ENCODE measurements at places on chromosomes 13 and 19.

- DNase-seq = peak; percentile 59
Measured at GRCh38 chr13:114132419-114133121, at the start of gene RASA3. TSS of gene RASA3 (minus strand) at chr13:114132623. CDS start at chr13:114132489, 134 bp downstream.

- DNase-seq = no peak
Measured at GRCh38 chr13:67278235-67278634, 48.1 kb upstream of the PCDH9 start.

- no peak for DNase-seq
Measured at GRCh38 chr13:25503856-25504255, 132.1 kb downstream of the ATP8A2 start.

DNA sequence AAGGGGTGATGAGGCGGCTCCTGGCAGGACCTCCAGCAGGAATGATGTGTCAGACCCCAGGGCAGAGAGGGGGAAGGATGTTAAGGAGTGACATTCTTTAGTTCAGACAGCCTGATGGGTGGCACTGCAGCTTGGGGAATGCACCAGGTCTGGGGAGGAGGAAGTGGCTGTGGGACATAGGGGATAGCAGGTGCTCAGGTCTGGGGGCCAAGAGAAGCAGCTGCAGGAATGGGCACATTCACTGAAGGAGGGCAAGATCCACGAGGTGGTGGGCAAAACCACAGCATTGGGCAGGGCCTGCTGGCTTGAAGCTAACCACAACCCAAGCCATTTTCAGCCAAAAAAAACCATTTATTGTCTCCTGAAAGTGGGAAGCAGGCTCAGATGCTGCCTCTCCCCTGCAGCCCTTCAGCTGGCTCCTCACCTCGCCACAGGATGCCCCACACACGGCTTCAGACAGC is 26.5 kb downstream of the COMP start:
- DNase-seq = no peak

DNA sequence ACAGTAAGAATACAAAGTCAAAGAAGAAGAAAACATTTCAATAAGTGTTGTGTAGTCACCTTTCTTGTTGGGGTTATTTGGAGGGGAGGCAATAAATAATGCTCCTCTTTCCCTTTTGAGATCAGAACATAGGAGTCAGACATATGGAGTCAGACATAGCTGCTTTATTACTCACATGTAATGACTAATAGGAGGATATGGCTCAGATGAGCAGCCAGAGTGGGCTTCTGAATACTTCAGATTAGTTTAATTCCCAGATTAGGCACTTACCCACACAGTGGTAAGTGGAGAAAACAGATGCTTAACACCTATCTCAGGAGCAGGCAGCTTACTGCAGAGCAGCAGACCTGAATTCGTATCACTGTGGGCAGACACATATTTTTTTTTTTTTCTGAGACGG is 31.7 kb upstream of the C1QTNF9B start:
- DNase-seq = no peak

GRCh38 chr19:16895467-16896145 is 6.8 kb downstream of the F2RL3 start:
- no peak for DNase-seq

DNA sequence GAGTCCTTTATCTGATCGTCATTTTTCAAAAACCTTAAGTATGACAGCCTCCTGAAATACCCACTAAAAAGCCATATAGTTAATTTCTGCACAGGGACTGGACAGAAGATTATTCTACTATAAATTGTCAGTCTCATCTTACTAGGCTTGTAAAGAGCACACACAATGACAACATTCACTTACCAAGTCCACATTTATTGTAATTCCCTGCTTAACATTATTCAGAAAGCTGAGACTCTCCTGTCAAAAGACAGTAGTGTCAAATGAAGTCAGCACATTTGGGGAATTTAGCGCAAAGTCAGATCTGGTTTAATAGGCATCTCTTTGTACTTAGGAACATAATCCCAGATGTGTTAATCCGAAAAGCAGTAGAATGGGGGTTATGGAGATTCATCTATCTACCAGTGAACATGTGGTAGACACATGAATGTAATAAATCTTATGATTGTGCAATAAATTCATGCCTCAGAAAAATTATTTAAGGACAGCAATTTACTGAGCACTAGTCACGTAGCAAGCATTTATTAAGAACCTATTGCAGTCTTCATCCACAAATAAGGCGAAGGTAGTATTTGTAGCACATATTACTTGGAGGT is 224.6 kb upstream of the GPC6 start:
- DNase-seq = no peak

DNA sequence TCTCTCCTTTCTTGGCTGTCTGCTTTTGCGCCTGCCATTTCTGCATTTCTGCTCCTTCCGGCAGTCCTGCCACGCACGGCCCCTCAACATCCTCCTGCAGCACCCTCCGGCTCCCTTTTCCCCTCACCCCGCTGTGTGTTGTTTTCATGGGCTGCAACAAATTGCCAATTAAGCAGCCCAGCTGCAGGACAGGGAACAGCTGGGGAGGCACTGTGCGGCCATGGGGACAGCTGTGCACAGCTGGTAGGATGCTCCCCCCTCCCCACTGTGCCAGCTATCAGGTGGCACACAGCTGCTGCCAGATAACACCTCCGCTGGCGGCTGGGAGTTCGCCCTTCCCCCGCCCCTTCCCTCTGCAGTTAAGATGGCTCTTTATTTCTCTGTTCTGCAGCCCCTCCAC is 25.4 kb downstream of the LYL1 start:
- no peak for DNase-seq

DNA sequence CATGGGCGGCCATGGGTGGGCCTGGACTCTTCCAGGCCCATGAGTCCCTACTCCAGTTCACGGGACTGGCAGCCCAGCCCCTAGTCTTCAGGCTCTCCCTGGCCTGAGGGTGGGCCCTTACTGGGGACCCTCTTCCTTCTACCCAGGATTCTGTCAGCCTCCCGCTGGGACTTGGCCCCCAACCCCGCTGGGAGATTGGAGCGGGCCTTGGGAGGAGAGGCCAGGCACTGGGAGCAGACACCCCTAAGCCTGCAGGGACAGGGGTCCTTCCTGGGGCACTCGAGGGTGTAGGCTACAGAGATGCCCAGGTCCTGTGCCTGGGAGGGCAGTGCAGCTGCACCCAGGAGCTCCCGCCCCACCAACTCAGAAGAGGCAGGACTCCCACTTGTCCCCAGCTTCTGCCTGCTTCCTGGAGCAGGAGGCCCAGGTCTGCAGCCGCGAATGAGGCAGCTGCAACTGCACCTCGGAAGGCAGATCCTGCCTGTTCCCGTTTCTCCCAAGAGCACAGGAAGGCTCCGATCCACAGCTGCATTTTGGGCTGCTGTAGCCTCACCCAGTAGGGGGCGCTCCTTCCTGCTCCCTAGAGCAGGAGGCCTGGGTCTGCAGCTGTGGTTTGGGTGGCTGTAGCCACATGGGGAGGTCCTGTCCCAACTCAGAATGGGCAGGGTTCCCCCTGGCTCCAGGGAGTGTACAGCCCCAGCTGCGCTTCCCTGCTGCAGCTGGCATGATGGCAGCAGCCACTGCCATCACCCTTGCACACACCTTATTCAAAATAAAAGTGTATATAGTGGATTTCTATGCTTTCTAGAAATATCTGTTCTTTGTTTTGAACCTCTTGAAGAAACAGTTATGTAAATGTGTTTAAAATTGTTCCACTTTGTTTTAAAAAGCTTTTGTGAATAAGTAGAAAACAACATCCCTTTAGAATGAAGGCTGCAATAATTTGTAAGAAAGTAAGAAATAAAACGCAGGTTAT is 46.8 kb downstream of the TEX26 start:
- DNase-seq = peak; percentile 15

GRCh38 chr13:33078263-33078662 is 62.0 kb downstream of the KL start:
- DNase-seq = no peak

- DNase-seq = no peak
Measured at GRCh38 chr13:110336681-110337080, 29.6 kb downstream of the COL4A2 start.

GRCh38 chr13:98983182-98983581 is 5.3 kb upstream of the DOCK9 start:
- DNase-seq = no peak

DNA sequence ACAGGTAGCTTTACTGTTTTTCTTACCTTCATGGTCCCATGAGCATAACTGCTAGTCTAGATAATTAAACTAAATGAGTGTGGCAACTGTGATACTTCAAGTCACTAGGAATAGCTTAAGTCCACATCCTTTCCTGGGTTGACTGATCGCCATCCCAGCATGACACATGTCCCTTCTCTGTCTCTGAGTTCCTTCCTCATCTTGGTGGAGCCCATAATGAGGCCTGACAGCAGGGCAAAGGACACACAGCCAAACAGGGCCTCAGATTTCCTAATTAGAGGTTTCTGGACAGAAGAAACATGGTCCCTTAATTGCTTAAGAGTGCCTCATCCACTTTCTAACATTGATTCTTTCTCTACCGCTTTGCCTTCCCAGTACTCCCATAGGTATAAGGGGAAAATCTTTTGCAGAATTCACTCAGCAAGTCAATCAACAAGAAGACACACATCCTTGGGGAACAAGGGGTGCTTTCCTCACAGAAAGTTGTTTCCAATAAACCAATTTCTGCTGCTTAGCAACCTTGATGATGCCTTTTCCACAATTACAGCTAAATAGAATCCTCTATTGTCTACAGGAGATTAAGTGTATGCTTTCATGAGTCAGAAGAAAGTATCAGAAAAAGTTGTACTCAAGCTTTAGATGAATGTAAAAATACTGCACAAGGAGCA is 208.3 kb upstream of the SERP2 start:
- DNase-seq = no peak

DNA sequence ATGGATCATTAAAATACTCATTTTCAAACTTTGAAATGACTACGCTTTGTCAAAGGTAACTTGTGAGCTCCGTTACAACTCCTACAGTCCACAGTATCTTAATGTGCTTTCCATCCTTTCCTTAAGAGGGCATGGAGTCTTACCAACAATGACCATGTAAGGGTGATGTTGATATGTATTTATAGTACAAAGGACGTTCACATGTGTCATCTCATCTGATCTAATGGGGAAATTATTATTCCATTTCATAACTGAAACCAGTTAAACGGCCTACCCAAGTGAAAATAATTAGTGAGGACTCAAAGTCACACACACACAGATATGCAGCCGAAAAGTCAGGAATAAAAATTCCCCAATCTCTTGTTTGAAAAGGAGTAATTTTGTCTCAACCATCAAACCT is 9.6 kb downstream of the USP12 start:
- no peak for DNase-seq

DNA sequence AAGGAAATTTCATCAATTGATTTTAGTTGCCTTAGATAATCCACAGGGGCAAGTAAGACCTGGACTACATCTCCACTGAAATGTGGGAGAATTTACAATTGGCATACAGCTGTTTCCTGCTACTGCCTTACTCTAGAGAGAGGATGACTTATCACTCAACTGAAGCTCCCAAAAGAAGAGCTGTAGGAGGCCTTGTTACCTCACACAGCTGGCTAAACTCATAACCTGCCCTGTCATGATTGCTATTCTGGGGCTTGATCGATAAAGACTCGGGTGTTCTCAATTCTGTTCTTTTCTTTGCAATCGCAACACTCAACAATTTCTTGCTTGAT is 1396.4 kb downstream of the EFNB2 start:
- DNase-seq = no peak

DNA sequence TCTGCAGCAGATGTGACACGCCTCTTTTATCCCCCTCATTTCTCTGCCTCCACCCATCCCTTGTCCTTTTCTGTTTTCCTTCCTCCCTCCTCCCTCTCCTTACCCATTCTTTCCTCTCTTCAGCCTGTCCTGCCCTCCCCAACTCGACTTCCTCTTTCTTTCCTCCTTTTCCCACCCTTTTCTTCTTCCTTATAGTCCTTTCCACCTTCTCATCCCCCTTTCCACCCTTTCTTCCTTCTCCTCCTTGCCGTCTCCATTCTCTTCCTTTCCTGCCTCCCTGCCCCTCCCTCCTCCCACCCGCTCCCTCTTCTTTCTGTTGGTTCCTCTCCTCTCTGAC is 688 bp upstream of the ZNF71 start:
- DNase-seq = no peak

- no peak for DNase-seq
Measured at GRCh38 chr19:44925114-44925891, 10.9 kb downstream of the APOC1 start.

DNA sequence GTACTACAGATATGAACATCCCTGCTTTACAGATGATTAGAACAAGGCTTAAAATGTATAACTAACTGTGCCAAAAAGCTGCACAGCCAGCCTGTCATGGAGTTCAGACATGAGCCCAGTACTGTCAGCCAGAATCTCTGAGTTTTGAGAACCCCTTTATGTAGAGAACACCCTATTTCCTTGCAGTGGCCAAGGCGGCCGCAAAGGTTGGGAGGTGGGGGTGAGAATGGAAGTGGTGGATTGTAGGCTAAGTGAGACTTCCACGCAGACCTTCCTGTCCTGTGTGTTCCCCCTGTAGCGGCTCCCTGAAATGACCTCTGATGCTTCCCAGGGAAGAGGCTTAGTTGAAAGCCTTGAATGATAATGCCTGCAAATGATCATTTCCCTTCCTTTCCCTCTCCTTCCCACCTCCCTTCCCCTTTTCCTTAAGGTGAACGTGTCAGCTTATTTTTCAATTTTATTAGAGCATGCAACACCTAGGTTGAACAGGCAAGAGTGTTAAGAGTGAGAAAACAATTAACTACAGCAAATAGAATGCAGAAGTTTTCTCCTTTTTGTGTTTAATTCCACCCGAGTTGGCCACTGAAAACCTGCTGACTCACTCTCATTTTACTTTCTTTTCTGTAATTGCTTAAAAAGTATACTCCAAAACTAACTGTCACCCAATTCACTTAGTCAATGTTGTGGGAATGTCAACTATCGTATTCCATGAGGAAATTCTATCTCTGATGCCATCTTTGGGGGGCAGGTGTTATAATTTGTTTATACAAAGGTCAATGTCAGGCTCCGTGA is 167.0 kb upstream of the EDNRB start:
- DNase-seq = no peak

- no peak for DNase-seq
Measured at GRCh38 chr19:58469241-58470013, 2.5 kb downstream of the ZNF324 start.

- peak; percentile 72 for DNase-seq
Measured at GRCh38 chr19:10388957-10389356, 8.6 kb upstream of the TYK2 start.

- no peak for DNase-seq
Measured at GRCh38 chr19:48636859-48637448, at the start of gene DBP. TSS of gene DBP (minus strand) at chr19:48637379. CDS start at chr19:48636994, 385 bp downstream.

DNA sequence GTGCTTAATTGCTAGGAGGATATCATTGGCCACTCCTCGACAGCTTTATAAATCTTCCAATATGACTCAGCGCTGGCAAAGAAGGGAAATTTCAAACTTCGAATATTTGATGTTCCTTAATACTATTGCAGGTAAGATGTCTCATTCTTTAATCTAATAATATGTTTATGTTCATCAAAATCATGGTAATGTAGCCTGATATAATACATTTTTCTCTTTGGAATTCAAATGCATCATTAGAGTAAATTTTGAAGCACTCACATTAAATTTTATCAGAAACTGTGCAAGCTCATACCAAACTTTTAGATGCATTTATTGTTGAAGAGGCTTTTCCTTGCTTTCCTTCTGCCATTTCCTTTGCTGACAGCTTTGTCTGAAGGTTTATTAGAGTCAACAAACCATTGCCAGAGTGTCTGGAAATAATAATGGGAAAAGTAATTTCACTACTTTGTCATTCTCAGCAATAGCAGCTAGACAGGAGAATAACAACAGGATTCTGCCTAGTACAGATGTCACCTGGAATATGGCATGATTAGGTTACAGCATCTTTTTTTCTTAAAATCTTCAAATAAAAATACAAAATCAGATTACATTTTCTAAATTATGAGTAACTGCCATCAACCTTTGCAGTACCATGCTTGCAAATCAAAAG is 78.6 kb upstream of the MAB21L1 start:
- no peak for DNase-seq
